ENCODE measurements at places on chromosomes 7 and 10.

GRCh38 chr7:157710396-157710795 lies 373.6 kb downstream of the DNAJB6 start:
- DNase-seq: no peak

DNA sequence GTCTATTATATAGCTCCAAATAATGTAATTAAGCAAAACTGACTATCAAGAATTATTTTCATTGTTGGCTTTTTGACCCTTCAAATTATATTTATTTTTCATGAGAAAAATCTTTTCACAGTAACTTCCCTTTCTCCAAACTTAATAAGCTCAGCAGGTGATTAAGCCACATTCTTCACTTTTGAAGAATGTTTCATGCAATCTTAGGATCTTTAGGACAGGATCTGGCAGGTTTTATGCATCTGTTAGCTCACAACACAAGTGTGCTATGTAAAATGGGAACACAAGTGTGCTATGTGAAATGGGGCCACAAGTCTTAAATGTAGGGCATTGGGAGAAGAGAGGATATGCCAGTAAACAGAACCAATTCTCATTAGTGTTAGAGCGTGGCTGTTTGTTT lies 26.3 kb downstream of the BCAP29 start:
- no peak for DNase-seq

- no peak for DNase-seq
Observed at GRCh38 chr7:4602905-4603842, 78.9 kb upstream of the FOXK1 start.

DNA sequence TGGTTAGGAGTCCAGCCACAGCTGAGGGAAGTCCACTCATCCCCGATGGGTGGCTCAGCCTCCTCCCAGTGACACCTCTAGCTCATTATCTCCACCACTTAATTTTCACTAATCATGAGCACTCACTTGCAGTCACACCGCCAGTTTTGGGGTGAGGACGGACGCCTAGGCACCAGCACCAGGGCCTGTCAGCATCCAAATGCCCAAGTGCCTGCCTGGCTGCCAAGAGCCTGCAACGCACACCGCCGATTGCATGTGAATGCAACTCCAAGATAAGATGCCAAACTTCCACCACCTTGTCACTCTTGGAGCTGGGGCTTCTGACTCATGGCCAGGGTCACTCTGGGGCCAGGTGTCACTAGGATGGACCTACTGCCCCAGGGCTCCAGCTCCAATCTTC lies 24.4 kb upstream of the SMARCD3 start:
- no peak for DNase-seq

- DNase-seq: no peak
Observed at GRCh38 chr7:137669706-137670105, 177.1 kb downstream of the DGKI start.

- DNase-seq: no peak
Observed at GRCh38 chr10:24779737-24780136, 56.0 kb upstream of the ARHGAP21 start.

DNA sequence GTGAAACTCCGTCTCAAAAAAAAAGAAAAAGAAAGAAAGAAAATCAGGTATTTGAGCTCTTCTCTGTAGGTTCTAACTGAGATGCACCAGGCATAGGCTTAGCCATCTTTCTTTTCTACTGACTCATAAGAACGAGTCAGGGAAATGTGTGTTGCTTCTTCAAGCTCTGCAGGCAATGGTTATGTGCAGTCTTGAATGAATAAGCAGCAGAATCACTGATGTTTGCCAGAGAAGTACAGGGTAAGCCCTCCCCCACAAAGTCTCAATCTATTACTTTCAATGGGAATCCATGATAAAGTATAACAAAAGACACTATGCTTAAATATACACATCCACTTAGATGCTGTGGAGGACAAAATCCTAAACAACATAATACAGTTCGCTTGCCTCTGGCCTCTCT lies 239.2 kb downstream of the PARD3 start:
- DNase-seq: no peak

DNA sequence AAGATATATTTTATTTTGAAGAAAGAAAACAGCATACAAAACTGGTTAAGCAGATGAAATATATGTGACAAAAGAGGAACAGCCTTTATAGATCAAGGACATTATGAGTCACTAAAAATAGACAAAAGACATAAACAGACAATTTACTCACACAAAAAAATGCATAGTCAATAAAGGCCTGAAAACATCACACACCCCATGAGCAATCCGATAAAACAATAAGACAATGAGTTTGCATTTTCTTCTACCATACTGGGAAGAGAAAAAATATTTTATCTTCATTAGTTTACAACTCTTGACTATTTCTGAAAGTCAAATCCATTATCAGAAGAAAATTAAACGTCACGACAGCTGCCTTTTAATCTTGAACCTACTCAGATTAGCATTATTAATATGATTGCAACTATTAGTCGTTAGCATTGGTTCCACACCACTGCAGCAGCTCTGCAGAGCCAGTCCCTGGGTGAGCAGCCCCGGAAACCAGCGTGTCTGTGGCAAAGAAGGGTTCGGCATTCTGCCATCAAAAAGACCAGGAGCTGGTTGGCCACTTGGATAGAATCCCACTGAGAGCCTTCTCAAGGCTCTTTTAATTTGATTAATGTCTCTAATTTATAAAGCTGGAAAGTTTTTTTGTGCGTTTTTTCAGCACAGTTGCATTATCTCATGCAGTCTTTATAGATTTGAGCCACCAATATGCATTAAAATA lies 305.4 kb upstream of the SHH start:
- no peak for DNase-seq

- no peak for DNase-seq
Observed at GRCh38 chr10:77111611-77112550, 525.7 kb downstream of the KCNMA1 start.

DNA sequence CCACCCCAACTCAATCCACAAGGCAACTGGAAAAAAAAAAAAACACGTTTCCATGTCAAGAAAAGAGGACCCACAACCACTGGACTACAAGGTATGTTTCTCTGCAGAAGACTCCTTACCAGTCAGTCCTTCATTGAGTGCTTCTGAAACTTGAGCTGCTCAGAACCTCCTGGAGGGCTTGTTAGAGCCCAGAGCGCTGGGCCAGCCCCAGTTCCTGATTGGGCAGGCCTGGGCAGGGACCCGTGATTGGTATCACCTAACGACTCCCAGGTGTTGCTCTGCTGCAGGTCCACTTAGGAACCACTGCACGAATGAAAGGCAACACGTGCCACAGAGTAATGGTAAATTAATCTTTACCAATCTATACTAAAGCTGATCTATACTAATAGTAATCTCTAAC lies 473 bp upstream of the CCDC201 start:
- no peak for DNase-seq

GRCh38 chr7:5519515-5519928 lies 95.9 kb upstream of the TNRC18 start:
- DNase-seq: no peak

DNA sequence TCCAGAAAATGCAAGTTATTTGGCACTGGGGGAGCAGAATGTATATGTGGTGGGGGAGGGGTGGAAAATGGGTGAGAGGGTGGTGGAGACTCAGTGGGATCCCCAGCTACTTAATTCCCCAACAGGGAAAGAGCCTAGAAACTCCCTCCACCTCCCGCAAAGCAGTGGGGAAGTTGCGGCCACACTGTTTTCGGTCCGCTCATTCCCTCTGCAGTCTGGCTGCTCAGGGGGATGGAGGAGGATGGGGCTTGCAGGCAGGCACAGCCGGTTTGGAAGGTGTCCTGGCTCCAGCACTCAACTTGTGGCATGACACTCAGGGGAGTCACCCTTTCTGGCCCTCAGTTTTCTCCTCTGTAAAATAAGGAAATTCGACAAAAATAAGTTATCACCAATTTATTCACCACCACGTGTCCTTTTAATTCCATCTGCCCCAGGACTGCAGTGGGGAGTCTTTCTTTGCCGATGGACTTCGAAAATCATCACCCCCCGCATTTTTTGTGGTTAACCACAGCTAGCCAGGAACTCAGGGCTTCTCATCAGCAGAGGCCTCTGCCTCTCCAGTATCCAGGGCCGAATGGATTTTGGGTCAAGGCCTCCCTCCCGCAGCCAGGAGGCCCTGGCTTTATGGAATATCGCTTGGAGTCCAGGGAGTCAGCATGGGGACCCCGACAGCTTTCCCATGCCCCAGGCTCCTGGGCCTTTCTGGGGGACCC lies 1.6 kb upstream of the HTRA1 start:
- no peak for DNase-seq

DNA sequence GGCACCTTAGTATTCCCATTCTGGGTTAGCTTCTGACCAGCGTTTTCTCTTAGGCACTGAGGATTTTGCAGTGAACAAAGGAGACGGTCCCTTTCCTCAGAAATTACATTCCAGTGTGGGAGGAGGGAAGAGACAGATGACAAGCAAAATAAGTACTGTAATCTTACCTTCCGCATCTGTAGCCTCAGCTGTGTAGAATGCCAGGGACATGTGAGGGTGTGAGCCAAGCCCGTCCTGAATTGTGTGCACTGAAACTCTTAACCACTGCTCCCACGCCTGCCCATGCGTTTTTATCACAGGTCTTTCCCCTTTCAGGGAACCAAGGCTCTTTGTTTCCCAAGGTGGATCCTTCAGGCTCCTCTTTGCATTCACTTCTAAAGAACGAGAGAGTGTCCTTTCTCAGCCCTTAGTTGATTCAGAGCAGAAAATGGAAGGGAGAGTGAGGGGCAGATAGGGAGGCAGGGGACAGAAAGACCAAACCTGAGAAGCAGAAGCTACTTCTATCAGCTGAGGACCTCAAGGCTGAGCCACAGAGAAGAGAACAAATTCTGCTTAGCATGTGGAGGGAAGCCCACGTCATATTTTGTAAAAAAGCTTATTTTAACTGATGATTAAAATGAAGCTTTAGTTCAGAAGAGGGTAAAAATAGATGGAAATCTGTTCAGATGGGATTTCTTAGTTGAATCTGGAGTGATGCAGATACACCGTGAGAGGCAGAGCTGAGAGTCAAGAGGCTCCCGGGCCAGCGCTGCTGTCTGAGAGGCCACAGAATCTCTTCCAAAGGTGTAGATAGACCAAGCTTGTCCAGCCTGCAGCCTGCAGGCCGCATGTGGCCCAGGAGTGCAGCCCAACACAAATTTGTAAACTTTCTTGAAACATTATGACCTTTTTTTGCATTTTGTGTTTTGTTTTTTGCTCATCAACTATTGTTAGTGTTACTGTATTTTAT lies 122.5 kb downstream of the CCNY start:
- DNase-seq: no peak

GRCh38 chr7:158362001-158362400 lies 225.6 kb downstream of the PTPRN2 start:
- no peak for DNase-seq

DNA sequence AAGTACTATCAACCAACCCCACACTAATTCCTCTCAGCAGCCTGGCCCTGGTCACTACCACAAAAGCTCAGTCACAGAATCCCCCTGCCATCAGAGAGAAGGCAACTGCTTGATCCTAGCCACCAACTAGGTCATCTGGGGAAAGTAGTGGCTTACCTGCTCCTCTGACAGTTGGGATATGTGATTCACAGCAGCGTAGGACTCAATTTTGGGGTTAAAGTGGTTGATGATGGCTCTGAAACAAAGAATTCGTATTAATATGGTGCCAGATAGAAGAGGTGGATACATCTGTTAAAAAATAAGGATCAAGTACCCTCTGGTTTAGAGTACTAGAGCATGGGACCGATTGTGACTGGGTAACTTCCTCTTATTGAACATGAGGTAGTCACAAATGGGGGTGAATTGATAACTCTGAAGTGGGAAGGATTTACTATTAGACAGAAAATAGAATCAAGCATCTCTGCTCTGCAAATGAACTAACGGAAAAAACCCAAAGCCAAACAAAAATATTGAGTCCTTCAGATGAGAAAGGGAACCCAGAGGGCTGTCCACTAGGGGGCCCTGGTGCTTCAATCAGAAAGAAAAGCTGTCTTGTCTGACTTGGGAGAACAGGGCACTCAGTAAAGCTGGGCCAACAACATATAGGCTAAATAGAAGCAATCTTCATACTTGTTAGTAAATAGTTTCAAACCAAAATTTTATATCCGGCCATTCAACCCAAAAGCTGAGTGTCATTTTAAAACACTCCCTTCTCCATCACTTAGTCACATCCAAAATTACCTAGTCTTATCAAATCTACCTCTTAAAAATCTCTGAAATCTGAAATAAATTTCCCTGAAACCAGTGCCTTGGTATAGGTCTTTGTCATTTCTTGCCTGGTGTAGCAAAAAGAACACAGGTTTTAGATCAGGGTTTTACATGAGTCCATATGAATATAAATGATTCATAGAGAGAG lies 45.9 kb upstream of the KCNIP2 start:
- peak; percentile 21 for DNase-seq

DNA sequence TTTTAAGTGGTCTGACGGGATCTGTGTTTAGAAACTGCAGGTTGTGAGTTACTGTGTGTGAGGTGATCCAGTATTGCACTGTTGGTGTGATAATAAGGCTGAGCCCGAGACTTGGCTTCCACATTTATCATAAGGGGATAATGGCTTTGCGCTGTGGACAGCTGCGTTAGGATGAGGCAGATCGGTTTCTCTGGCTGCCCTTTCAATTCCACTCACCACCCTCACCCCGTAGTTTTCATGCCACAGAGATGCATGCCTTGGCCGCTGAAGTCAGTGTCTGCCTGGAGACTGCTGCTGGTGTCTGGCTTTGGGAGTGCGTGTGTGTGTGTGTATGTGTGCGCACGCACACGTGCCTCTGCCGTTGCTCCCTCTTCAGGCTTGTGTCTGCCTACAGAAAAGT lies 273.0 kb downstream of the CCDC3 start:
- DNase-seq: no peak

GRCh38 chr10:59079386-59080226 lies 96.8 kb upstream of the PHYHIPL start:
- no peak for DNase-seq

DNA sequence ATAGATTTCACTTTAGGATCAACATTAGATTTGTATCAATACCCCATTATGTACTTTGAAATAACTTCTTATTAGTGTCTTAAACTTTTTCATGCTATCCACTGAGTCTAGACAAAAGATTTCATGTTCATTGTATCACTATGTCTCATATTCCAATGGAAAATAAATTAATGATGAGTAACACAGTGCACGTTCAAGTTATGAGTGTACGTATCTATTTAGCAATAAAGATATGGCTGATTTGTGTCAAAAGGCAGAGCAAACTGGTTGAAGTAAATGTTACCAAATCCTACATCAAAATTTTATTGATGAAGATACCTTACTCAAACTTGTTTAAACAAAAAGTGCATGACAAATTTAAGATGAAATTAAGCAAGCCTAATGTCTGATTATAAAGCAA lies 102.4 kb downstream of the SEMA3E start:
- DNase-seq: no peak

GRCh38 chr10:24944512-24945255 lies 7.7 kb downstream of the PRTFDC1 start:
- no peak for DNase-seq

- no peak for DNase-seq
Observed at GRCh38 chr10:123136806-123137642, 1.3 kb downstream of the HMX3 start.

- DNase-seq: no peak
Observed at GRCh38 chr10:17479015-17479615, 24.7 kb upstream of the ST8SIA6 start.

DNA sequence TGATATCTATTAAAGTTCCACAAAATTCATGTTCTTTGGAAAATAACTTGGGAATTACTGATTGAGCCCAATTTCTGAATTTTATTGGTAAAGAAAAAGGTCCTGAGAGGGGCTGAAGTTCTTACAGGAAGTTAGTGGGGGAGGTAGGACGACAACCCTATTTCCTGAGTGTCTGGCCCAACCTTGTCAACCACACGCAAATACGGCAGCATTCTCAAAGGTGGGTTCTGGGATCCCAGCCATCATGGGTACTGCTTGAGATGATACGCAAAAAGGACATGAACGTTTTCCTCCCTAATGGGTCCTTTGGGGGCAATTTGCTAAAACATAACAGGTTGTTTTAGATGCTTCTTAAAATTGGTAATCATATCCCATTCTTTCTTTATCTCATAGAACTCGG lies 2.7 kb upstream of the PDCD4 start:
- DNase-seq: no peak

Measured in stimulated activated CD8-positive, alpha-beta memory T cell treated with anti-CD3 and anti-CD28 coated beads, Interleukin-4, amount 100 ng/mL, for 1 hour (primary cell).